NCI-H1092 treated with DMSO at 0.1 percent for 48 hours (cell line): ENCODE measurements at places on chromosomes 11 and 22.

DNA sequence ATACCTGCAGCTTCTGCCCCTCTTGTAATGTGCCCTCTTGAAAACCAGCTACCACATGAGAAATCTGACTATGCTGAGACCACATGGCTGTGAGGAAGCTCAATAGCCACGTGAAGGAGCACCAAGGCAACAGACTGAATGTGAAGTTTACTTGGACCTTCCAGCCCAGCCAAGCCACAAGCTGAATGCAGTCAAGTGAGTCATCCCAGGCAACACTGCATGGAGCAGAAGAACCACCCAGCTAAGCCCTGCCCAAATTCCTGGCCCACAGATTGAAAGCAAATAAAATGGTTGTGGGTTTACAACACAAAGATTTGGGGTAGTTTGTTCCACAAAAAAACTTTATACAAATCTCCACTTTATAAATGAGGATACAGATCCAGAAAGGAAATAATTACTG lies 114.5 kb downstream of the TIMP3 start:
- DNase-seq, result no peak

GRCh38 chr11:60923326-60923725 lies 934 bp upstream of the TMEM132A start:
- DNase-seq, result no peak

DNA sequence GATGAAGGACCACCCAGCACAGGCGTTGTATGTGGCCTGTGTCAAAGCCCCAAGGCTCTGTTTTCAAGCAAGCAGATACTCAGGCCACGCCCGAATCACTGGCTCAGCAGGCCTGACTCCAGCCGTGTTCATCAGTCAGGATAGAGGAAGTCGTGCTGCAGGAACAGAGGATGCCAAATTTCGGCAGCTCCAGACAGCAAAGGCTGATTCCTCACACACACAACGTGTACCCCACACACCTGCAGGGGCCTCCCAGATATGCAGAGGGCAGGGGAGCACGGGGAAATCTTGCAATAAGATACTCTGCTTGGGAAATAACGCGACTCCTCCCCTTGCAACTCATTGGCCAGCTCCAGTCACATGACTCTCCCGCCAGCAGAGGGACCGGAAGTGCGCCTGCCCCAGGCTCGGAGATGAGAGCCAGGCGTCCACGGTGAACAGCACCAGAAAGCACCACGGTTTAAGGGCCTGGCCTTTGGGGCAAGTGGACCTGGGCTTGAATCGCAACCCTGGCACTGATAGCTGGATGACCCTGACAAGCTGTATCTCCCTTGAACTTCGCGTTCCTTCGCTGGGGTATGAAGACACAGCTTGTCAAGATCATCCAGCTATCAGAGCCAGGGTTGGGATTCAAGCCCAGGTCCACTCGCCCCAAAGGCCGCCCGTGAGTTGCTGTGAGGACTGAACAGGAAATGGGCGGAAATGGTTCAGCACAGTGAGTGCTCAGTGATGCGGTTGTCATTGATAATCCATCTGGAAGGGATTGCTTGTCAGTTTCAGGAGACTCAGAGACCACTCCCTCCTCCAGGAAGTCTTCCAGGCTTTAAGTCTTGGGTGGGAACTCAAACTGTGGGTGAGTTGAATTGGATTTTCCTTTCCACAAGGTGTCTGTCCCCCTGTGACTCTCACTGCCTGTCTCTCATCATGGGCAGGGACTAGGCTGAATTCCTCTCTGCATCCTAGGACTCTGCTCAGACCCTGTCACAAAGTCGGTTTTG lies 88.5 kb downstream of the MYEOV start:
- no peak for DNase-seq

- DNase-seq, result peak; percentile 40
Measured at GRCh38 chr11:20353829-20354434, 9.6 kb upstream of the HTATIP2 start.

GRCh38 chr22:40322818-40323447 lies 23.4 kb upstream of the ADSL start:
- no peak for DNase-seq

- DNase-seq, result no peak
Measured at GRCh38 chr11:72396041-72396440, 38.3 kb downstream of the CLPB start.

- DNase-seq, result no peak
Measured at GRCh38 chr11:19867064-19867463, 154.4 kb downstream of the NAV2 start.

GRCh38 chr22:39832627-39833074 lies 60.9 kb downstream of the ENTHD1 start:
- no peak for DNase-seq

DNA sequence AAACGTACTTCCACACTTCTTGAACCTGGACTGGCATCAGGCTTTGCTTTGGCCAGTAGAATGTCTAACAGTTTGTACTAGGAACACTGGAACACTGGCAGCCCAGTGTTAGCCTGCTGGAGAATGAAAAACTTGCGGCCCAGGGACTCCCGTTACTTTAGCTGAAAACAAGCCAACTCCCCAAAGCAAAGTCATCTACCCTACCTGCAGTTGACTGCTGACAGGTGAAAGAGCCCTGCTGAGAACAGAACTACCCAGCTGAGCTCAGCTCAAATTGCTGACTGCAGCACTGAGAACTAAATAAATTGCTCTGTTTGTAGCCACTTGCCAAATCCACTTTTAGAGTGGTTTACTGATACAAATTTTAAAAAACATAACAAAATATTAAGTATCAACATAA lies 342.5 kb downstream of the LRRC4C start:
- DNase-seq, result no peak

- DNase-seq, result no peak
Measured at GRCh38 chr11:131982154-131982553, 611.7 kb downstream of the NTM start.

DNA sequence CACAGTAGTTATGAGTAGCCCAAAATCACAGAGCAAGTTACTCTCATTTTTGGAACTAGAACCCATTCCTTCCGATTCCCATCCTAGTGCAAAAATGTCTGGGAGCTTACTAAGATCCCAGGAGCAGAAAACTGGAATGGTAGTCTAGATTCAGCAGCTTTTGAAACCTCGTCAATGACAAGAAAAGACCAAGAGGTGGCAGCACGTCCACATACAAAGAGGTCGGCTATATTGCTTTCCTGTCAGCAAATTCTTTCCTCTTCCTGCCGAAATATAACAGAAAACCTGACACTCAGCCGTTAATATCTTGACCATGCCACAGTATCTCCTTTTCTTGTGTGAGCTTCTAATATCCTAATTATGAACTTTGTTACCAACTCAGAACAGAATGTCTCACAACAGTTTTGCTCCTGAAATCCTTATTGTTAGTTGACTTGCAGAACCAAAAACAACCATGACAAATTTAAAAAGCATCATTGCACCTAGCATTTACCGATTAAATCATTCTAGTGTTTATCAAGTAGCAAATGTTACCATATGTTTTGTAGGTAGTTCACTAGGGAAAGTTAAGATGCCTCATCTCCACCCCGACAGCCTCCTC lies 92.8 kb upstream of the OR9G4 start:
- peak; percentile 59 for DNase-seq

GRCh38 chr22:19119949-19120348 lies 2.3 kb downstream of the DGCR2 start:
- DNase-seq, result no peak

DNA sequence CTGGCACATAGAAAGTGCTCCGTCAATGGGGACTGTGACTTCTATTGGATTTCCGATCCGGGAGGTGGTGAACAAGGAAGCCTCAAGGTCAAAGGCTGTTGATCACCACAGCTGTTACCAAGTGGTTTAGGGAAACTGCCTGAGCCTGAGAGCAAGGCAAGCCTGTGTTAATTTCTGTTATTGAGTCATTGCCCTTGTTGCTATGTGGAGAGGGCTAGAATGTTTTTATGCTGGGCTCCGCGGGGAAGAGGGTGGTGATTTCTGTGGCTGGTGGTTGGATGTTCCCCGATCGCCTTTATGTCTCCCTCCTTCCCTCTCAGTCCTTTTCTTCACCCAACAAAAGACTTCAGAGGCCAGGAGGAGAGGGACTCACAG lies 108.5 kb upstream of the ALX4 start:
- DNase-seq, result no peak

DNA sequence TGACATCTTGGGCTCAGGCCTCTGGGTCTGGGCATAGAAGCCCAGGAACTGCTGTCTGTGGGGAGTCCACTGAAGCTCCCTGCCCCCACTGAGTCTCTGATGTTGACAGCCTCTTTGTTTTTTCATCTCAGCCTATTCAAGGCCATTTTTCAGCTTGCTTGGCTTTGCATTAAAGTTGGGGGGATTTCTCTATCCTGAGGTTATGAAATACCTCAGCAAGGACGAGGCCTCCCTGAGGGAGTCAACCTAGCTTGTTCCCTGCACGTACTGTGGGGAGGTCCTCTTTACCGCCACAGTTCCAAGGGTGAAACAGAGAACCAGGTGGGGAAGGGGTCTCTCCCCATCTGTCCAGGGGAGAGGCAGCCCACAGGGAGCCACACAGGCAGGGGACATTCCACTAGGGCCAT lies 8.4 kb downstream of the KCNQ1OT1 start:
- DNase-seq, result no peak
